Sciatic nerve (tissue), 2 donors: ENCODE measurements at places on chromosomes 16 and 17.

- no peak for DNase-seq
Observed at GRCh38 chr17:29243792-29244191, 2.9 kb upstream of the CRYBA1 start.

GRCh38 chr16:64736857-64737256, 385.0 kb downstream of the CDH11 start:
- DNase-seq, result no peak

DNA sequence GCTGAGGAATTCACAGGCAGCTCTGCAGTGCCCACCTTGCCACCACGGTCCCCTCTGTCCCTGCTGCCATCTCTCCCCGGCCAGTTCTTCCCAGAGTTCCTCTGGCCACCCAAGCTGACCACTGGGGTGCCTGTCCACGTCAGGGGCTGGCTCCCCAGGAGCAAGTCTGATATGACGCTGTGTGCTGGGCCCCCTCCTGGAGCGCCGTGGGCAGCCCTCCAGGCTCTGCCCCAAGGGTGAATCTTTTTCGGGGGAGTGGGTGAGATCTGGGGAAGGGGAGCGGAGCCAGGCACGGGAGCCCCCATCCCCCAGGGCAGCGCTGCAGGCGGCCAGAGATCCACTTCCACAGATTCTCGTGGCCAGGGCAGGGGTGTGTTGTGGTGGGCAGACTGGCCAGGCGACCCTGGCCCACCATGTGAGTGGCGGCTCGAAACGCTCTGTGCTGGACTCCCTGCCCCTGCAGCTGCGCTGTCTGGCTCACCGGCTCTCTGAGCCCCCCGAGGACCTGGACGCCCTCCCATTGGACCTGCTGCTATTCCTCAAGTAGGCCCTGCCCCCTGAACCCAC, 3.7 kb downstream of the MSLN start:
- DNase-seq, result no peak

GRCh38 chr17:17712268-17712924, 31.1 kb downstream of the RAI1 start:
- no peak for DNase-seq

DNA sequence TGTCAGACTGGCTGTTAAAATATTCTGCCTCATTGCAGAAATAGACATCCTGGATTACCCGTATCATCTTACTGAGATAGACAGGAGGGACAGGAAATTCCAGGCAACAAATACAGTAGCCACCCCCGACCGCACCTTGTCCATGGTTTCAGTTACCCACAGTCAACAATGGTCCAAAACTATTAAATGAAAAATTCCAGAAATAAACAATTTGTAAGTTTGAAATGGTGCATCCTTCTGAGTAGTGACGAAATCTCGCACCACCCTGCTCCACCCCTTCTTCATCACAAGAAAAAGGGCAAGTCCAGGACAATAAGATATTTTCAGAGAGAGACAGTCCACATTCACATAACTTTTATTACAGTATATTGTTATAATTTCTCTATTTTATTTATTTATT, 23.6 kb upstream of the PRSS54 start:
- DNase-seq, result no peak

DNA sequence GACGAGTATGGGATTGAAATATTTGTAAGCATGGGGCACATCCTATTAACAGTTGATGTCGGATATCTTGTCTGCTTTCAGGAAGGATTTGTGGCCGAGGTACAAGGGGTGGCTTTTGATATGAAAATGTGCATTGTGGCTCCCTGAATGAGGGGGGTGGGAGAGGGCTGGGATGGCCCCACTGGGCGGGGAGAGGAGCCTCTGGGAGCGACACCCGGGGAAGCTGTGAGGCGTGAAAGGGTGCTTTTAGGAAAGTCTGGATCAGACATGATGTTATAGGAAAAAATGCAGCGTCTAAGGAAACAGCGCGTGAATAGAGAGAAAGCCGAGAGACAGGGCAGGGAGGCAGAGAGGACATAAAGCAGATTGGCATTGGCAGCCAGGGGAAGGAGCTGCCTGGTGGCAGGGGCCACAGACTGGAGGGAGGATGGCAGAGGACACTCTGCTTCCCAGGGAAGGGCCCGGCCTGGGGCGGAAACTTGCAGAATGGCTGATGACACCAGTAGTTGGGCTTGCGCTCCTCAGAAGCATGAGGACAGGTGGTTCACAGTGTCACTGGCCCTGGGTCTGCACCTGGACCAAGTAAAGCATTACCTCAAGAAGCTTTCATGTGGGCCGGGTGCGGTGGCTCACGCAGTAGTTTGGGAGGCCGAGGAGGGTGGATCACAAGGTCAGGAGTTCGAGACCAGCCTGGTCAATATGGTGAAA, 95.7 kb downstream of the NTN1 start:
- DNase-seq, result no peak

DNA sequence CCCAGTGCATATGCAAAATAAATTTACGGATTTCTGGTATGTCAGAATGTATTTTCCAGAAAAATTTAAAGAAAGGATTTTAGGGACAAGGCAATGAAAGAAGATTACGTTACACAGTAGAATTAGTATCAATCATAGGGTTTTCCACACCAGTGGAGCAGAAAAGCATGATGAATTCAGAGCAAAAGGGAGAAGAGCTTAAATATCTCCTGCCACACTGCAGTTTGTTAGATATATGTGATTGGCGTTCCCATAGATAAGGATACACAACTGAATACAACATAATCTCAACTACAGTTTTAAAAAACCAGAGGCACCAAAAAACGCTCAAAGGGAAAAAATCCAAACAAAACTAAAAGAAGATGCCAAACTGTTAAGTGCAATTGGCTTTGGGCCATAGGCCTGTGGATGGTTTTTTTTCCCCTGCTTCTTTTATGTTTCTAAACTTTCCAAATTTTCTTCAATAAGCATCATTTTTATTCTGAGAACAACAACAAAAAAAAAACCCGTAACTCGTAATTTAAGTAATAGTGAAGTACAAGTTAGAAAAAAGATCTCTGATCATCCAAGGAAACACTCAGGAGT, 22.3 kb downstream of the MARF1 start:
- DNase-seq, result no peak

DNA sequence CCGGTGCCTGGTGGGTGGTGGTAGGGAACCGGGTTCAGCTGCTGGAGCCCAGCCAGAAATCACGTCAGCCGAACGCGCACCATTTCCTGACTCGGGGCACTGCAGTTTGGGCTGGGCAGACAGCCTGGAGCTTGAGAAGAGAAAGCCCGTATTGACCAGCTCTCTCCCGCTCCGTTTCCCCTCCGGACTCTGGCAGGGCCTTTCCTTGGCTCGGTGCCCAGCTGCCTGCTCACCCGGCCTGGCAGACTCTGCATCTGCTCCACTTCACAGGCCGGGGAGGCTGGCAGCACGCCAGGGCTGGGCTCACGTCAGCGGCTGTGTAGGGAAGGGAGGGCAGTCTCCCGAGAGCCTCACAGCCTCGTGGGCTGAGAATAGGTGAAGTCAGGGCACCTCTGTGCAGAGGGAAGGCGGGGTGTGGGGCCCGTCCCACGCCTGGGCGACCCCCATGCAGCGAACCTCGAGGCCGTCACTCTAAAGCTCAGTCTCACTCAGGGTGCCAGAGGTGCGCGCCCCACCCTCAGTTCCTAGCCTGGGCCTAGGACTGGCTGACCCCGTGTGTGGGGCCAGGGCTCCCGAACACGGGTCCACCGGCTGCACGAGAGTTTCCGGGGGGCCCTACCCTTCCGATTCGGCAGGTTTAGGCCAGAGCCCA, 59.1 kb downstream of the OR1D5 start:
- peak; percentile 99 for DNase-seq
